NCI-H1417 treated with DMSO at 0.1 percent for 48 hours (cell line): ENCODE measurements at places on chromosomes 7 and 10.

DNA sequence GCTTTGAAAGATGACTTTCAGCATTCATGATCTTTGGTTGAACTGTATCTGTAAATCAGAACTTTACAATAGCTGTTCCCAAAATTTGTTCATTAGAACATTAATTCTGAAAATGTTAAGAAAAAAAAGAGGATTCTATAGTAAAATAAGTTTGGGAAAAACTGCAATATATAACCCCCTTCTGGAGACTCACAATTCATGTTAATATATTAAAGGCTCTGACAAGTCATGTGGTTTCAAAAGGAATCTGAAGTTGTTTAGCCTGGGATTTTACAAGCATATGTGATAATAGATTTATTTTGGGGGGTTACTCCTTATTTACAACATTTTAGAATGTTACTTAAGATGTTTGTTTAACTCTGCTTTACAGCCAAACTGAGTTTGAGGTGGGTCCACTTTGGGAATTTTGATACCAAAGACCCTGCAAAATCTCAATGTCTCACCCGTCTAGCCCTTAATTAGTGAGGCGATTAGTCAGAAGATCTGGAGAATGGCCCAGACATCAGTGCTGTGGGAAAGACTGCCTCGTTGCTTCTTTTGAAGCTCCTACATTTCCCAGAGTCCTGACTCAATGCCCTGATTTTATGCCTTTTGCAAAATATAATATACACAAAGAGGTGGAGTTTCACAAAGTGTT is 40.0 kb downstream of the CDK1 start:
- no peak for DNase-seq

DNA sequence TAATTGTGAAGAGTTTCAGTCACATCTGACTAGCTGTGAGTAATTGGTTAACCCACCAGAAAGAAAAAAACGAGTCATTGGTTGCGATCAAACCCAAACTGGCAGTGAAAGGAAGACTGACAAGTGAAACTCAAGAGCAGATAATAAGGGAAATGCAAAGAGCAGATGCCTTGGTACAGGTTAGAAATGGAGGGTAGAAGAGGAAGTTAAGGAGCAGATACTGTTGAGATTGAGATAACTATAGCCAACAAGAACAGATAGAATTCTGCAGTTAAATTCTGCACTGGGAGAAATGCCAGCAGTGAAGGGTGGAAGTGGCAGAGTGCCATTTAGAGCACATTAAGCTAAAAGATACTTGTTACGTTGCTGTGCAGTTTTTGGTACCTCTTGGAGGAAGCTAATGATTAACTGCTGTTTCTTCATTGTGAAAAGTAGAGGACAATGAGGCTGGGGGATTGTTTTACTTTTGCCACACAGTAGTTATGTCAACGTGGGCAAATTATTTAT is 65.8 kb downstream of the CDK13 start:
- DNase-seq: no peak

DNA sequence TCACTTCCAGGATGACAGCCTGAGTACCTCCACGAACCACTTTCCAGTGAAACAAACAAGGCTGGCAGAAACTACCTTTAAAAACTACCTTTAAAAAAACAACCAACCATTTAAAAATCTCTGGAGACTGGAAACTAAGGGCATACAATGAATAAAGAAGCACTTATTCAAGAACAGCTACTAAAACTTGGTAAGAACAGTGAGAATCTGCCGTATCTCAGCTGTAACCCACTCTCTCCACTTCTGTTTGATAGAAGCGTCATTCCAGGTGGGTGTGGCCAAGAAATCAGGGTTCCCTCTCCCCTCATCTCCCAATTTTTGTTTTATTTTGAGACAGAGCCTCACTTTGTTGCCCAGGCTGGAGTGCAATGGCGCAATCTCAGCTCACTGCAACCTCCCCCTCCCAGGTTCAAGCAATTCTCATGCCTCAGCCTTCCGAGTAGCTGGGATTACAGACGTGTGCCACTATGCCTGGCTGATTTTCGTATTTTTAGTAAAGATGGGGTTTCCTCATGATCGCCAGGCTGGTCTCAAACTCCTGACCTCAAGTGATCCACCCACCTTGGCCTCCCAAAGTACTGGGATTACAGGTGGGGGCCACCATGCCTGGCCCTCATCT is 158.8 kb upstream of the CHST15 start:
- no peak for DNase-seq

DNA sequence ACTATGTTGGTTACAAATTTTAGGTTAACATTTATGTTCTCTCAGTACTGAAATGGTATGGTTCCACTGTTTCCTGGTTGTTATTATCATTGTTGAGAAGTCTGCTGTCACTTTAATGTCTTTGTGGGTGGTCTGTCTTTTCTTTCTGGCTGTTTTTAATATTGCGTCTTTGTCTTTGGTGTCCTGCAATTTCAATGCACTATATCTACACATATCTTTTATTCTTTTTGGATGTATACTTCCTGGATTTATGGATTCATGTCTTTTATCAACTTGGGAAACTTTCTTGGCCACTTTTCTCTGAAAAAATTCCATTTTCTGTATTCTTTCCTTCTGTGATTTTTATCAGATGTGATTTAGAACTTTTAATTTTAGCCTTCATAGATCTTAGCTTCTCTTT is 250.2 kb downstream of the BUB3 start:
- DNase-seq: no peak

- no peak for DNase-seq
Observed at GRCh38 chr7:110771717-110772116, 319.2 kb upstream of the LRRN3 start.

GRCh38 chr7:78080811-78081210 is 282.2 kb downstream of the PHTF2 start:
- no peak for DNase-seq

GRCh38 chr7:71264005-71264404 is 132.1 kb downstream of the GALNT17 start:
- DNase-seq: no peak
